ENCODE measurements at places on chromosomes 3 and 15.
A peak's percentile ranks its signal among the peaks of the same experiment; 100 is the strongest.

- DNase-seq, result peak; percentile 56
Observed at GRCh38 chr15:64842096-64842939, 603 bp downstream of the PLEKHO2 start.

DNA sequence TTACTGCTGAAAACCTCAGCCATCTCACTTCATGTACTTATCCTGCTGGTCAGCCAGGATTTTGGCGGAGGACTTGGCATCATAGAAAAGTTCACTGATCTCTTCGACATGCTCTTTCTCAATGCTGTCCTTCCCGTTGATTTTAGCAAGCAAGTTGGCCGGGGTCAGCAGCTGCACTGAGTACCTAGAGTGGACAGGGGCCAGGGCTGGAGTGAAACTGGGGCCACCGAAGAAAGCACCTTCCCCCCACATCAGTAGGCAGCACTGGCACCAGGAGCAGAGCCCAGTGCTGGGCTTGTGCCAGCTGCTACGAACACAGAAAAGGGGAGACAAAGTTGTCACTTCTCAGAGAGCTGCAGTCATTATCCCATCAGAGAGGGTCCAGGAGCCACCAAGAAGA, 29.0 kb downstream of the SEC61A1 start:
- no peak for DNase-seq

GRCh38 chr15:81780966-81781365, 264.9 kb downstream of the MEX3B start:
- DNase-seq, result no peak

GRCh38 chr3:87191641-87192040, 35.5 kb upstream of the CHMP2B start:
- no peak for DNase-seq

GRCh38 chr3:82568776-82569338, 807.4 kb upstream of the GBE1 start:
- no peak for DNase-seq

GRCh38 chr3:34886443-34886842, 752.9 kb upstream of the ARPP21 start:
- peak; percentile 67 for DNase-seq

DNA sequence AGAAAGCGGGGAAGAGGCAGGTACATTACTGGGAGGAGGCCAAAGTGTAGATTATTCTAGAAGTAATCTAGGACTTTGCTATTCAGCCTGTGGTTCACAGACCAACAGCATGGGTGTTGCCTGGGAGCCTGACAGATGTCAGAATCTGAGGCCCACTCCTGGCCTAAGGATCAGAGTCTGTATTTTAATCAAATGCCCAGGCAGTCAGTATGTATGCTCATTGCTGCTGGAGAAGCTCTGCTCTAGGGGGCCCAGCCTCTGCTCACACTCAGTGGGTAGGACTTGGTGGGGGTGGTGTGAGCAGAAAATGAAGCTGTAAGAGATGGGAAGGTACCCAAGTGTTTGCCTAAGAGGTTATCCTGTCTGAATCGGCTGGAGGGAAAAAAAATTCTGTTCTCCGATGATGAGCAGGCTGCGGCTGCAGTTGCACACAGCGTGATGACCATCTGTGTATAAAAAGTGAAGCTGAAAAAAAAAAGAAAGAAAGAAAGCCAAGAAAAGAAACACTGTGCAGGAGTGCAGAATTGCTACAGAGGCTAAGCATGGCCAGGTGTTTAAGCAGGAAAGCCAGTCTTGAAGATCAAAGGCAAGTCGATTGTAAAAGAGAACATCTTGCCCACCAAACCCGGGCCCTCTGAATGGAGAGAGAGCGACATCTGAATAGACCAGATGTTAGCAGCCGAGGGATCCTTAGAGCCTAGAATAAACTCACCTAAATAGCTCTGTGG, 65.2 kb downstream of the EIF4E3 start:
- DNase-seq, result no peak

DNA sequence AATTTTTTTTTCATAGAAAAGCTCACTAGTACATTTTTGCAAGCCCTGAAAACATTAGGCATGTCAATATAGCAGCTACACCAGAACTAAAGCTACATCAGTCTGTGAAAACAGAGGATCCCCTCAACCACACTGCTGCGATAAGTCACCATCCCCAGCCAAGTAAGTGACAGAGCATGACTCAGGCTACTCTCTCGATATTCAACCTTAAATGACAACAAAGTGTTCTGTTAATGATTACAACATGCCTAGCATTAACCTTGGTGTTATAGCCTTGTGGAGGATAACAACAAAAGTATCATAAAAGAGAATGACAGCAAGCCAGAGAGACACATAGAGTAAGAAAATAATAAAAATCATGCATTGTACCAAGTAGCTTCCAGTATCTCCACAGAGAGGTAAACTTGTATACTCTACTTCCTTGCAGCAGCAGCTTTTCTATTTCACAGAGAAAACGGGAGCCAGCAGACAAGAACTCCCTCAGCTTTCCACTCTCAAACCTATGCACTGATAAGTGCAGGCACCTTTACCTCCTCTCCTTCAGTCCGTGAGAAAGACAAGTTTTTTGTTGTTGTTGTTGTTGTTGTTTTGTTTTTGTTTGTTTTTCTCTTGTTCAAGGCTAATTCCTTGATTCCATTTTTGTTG, 76.6 kb downstream of the GBE1 start:
- no peak for DNase-seq

DNA sequence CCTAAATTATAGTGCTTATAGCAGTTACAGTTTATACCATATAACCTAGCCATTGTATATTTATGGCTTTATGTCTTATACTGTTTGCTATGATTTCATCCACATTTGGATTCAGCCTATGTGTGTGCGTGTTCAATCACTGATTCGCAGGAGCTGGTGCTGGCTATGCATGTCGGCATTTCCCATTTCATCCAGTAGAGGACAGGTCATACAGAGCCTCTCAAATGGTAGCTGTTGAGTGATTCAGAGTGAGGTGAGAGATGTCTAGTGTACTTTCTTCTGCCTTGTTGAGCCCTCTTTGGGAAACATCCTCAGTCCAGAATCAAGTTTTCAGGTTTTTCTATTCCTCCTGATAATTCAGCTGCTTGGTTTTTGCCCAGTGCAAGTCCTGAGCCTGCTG, 76.1 kb downstream of the FRMD4B start:
- DNase-seq, result peak; percentile 49

- DNase-seq, result no peak
Observed at GRCh38 chr15:90889736-90890456, 5.6 kb downstream of the FES start.

GRCh38 chr3:128415773-128416577, 50.7 kb downstream of the DNAJB8 start:
- no peak for DNase-seq

DNA sequence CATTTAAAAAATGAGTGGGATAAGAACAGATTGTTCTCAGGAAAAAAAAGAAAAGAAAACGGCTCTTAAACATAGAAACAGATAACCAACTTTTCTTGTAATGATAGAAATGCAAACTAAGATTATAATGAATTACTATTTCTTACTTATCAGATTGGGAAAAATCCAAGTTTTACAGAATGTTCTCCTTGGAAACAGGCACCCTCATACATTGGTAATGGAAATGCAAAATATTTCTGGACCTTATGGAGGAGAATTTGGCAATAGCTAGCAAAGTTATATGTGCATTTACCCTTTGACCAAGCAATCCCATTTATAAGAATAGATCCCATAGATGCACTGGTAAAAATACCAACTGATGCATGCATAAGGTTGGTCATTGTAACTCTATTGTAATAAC, 3.7 kb upstream of the ANKDD1A start:
- DNase-seq, result no peak

GRCh38 chr3:184227481-184227935, 1.9 kb upstream of the VWA5B2 start:
- peak; percentile 84 for DNase-seq

DNA sequence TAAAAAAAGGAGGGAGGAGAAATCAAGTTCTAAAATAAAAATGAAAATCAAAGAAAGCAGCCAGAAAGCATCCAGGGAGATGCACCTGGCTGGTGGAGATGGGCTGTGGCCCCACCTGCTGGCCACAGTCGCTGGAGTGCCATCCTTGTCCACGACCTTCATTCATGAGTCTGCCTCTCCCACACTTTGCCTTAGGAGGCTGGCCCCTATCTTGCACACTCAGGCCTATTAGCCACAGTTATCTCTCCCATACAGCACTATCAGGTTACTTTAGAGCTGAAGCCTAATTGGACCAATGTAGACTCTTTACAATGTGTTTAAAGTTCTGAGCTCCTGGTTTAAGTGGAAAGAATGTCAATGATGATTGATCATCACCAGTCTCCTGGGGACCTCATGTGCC, 392.0 kb upstream of the RORA start:
- DNase-seq, result peak; percentile 83

DNA sequence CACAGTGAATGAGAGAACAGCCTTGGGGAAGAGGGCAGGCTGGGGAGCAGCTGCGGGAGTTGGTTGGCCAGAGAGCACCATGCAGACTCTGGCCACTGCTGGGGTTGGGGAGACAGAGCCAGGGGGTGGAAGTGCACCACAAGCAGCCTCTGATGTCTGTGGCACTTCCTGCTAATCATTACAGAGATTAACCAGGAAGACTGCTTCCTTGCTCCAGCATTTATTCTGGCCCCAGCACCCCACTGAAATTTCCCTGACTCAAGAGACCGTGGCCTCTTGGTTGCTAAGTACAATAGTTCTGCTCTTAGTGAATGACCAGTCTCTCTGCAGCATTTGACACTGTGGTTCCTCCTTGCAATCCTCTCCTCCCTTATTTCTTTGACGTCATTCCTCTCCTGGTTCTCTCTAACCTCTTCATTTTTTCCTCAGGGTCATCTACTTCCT, 266.2 kb upstream of the ROPN1 start:
- DNase-seq, result no peak

- DNase-seq, result no peak
Observed at GRCh38 chr3:25156626-25157025, 271.4 kb upstream of the RARB start.

DNA sequence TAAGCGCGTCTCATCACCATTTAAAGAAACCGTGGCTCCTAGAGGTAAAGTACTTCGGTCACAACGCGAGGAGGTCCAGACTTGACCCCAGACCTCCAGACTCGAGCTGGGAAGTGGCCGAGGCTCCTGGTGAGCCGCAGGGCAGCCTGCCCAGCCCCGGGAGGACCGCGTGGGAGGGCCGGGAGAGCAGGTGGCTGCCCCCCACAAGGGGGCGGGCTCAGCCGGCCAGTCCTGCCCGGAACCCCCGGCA, at the start of gene SLC27A2:
SLC27A2 (plus strand) TSS at position 228 of the 250 bp plus-strand sequence. CDS start 232 bp downstream, outside the sequence.
- DNase-seq, result peak; percentile 61

- DNase-seq, result peak; percentile 27
Observed at GRCh38 chr3:63963496-63963895, 51.3 kb upstream of the SCAANT1 start.

GRCh38 chr3:93910097-93910496, 63.6 kb downstream of the PROS1 start:
- DNase-seq, result no peak

- peak; percentile 76 for DNase-seq
Observed at GRCh38 chr3:195260280-195260905, 10.6 kb downstream of the XXYLT1 start.

GRCh38 chr3:180102134-180102533, 65.4 kb upstream of the PEX5L start:
- DNase-seq, result no peak

GRCh38 chr15:70569091-70569713, 194.2 kb downstream of the UACA start:
- peak; percentile 41 for DNase-seq

DNA sequence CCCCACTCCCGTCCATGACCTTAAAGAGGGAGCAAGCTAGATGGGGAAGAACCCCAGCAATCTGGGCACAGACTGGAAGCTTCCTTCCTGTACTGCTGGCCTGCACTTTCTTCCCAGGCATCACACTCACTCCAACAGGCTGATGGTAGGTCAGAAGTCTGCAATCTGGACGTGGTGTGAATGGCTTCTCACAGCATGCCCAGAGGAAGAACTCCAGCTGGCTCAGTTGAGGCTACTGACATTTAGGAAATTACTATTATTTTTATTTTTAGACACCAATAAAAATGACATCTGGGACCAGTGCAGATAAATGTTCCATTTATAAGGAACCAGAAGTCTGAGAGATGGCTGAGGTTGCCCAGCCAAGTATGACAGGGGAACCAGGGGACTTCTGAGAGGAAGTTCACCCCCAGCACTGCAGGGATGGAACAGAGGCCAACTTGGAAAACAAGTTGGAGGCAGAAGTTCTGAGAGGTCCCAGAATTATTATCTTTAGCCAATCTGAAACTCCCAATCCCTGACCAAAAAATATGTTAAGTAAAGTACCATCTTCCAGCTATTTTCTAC, 163.8 kb upstream of the CTNNB1 start:
- DNase-seq, result no peak

- DNase-seq, result no peak
Observed at GRCh38 chr3:197795200-197795599, 4.1 kb downstream of the LRCH3 start.

DNA sequence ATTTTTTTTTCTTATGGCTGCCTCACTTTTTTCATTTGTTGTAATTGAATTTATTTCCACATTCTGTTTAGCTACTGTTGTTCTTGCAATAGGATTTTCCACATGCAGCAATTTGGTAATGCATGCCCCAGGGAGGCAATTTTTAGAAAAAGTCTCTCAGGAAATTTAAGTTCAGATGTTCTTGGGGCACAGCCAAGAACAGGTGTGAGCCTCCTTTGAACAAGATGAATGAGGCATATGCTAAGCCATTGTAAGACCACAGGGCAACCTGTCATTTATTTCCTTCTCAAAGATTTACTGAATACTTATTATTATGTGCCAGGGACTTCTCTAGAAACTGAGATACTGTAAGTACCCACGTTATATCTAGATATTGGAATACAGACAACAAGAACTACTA, 549.5 kb downstream of the DIPK2A start:
- peak; percentile 48 for DNase-seq

DNA sequence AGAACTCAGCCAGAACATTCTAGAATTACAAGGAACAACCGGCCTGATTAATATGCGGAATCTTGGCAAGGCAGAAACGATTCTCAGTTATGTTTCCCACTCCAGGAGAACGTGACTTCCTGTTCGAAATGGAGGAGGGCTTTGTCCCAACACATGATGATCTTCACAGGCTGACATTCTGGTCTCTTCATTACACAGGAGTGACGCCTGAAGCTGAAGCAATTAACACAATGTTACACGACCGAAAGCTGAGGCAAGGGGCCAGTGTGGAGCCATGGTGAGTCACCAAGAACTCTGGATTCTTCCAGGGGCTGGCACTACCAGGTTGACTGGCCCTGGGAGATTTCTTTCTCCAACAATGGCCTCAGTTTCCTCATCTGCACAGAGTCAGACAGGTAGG, 40.9 kb downstream of the RFTN1 start:
- DNase-seq, result no peak

- DNase-seq, result no peak
Observed at GRCh38 chr15:69165637-69166025, 5.2 kb downstream of the GLCE start.

DNA sequence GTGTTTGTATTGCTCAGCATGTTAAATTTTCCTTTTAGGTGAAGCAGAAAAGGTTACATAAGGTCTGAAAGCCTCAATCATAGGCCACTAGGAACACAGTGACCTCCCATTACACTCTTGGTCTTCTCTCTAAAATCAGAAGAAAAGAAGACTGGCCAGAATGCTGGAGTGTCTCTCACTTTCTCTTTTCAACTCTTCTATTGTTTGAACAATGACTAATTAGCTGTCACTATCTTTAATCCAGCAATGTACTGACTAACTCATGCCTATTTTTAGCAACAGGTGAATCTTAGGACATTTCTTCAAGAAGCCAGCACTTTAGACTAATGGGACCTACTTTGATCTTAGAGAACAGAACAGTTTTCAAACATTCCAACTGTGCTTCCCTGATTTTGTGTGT, 142.8 kb downstream of the TGFBR2 start:
- no peak for DNase-seq

All from NCI-H82 (cell line).